ENCODE measurements at places on chromosomes 3 and 15.
A peak's percentile ranks its signal among the peaks of the same experiment; 100 is the strongest.

- no peak for DNase-seq
Measured at GRCh38 chr3:49711489-49711888, 8.0 kb downstream of the AMIGO3 start.

DNA sequence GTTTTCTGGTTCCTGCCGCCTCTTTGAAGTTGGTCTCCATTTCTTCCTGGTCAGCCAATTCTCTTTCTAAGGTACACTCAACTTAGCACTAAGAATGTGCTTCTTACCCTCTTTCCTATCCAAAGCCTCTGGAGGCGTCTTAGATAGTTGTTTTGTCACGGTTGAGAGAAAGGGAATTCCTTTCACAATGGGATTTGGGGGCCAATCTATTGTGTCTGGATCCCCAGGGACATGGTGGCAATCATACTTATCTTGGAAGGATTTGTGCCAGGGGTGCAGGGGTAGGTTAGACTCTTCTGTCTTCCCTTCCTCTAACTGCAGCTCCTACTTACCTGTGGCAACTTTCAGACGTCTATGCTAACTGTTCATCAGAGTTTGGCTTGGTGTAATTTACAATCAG is 287.1 kb downstream of the SOX2 start:
- no peak for DNase-seq

DNA sequence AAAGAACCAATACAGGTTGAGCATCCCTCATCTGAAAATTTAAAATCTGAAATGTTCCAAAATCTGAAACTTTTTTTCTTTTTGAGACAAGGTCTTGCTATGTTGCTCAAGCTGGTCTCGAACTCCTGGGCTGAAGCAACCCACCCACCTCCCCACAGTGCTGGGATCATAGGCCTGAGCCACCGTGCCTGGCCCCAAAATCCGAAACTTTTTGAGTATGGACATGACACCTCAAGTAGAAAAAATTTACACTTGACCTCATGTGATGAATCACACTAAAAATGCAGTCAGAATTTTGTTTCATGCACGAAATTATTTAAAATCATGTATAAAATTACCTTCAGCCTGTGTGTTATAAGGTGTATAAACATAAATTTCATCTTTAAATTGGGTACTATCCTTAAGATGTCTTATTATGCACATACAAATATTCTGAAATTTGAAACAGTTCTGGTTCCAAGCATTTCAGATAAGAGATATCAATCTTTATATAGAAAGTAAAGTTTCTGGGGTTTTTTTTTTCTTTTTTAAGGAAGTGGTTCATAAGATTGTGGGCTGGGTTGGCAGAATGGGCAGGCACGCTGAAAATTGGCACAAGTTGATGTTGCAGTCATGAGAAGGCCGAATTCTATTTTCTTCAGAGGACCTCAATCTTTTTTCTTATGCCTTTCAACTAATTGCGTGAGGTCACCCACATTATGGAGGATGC is 72.5 kb downstream of the SPRED1 start:
- DNase-seq: no peak

DNA sequence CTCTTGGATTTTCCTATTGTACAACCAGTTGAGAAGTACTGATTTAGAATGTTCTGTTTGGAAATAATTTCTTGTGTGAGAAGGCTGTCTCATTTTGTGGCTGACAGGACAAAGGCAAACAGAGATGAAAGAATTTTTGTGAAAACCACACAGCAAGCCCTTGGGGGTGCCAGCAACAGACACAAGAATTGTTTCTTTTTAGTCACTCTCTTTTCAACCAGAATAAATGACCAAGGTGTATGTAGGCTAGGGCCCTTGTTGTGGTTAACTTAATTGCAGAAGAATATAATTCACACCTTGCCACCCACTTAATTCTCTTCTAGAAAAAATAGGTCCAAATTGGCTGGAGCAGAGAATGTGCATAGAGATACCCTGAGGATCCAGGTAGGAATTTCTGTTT is 329.4 kb upstream of the TBC1D5 start:
- no peak for DNase-seq

DNA sequence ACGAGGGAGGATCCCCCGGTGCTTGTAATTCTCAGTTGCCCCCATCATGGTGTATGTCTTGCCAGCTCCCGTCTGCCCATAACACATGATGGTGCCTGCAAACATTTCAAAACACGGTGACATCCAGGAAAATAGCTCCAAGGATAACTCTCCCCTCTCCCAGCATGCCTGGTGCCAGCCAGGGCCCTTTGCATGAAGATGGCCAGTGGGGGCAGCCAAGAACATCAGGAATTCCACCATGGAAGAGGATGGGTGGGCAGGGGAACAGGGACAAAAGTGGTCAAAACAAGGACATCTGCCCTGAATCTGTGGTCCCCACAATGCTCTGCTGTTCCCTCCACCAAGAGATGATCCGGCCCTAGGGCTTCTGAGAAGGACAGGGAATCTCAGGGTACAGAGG is 9.0 kb downstream of the KIF9 start:
- no peak for DNase-seq

- no peak for DNase-seq
Measured at GRCh38 chr15:53872410-53872809, 105.8 kb upstream of the UNC13C start.

DNA sequence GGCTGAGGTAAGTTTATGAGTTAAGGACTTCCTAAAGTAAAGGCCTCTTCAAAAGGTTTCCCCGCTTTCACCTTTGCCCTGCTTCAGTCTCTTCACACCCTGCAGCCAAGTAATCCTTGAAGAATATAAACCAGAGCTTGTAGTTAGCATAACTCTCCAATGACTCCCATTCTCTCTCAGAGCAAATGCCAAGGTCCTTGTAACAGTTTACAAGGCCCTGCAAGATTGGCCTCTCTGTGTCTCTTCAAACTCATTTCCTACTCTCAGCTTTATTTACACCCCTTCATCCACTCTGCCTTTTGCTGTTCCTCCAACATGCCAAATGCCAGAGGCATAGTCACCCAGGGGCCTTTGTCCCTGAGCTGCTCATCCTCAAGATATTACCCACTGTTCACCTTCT is 60.5 kb upstream of the MME start:
- no peak for DNase-seq

DNA sequence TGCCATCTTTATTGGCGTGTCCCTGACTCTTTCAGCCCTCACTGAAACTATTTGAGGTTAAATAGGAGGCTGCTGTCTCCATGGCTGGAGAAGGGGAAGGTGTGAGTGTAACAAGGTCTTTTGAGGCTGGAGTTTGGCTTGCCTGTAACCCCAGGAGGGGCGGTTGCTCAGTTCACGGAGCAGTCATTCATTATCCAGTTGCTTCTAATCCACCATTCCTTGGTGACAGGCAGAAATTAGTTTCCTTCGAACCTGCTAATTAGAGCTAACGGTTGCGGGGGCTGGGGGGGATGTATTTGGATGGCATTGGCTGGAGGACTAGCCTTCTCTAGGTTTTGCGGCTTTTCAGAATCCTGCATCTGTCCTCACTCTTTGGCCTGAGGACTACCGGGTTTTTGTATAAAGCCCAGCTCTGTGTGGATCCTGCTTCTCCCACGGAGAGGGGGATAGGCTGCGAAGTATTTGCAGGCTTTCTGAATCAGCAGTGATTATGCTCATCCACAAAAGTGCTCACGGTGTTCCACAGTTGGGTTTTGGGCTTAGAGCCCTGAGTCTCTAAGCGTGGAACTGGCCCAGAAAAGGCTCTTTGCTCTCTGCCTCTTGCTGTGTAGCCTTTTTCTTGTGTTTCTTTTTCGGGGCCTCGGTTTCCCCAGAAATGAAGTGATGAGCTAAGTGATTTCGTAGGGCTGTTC is 18.6 kb downstream of the FGD5 start:
- no peak for DNase-seq

DNA sequence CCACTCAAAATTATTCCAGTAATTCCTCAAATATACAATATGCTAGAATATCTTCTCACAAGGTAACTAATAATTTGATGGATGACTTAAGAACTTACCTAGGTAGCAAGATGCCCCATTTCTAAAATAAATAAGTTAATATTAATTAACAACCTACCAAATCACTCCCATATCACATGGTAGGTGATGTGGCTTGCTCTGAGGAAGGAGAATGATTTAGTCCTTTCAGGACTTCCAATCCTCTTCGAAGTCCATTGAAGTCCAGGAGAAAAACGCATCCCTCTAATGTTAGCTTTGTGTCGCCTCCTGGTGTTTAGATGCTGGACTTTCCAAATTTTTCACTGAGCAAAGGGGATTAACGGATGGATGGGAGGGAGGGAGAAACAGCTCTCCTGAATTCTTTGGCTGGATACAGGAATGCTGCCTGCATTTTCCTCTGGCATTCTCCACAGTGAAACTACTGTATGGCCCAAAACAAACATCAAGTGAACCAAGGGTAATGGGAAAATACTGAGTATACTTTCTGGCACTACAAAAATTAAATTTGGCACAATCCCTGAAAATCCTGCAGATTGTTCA is 58.6 kb downstream of the PRICKLE2 start:
- peak; percentile 26 for DNase-seq

GRCh38 chr3:158671821-158672214 is 630 bp downstream of the LXN start:
- DNase-seq: no peak

- no peak for DNase-seq
Measured at GRCh38 chr15:35455201-35455600, 90.8 kb downstream of the DPH6 start.

DNA sequence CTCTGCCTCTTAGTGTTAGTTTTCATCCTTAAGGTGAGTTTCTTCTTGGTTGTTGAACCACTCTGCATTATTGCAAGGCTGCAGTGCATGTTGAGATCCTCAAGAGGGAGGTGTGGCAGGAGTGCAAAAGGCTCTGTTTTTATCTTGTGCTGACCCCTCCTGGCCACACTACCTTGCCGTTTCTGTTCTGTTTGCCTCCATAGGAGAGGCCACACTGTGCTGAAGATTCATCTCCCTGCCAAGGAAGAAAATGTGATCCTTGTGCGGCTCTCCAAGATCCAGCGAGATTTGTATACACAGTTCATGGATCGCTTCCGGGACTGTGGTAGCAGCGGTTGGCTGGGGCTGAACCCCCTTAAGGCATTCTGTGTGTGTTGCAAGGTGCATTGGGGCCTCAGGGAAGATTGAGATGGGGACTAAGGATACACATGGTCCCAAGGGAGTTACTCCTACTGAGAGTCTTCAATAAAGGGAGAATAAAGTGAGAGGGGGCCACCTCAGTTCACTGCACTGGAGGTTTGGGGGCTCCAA is 33.0 kb upstream of the TEX264 start:
- peak; percentile 30 for DNase-seq

- peak; percentile 67 for DNase-seq
Measured at GRCh38 chr3:149174901-149175300, 45.5 kb downstream of the HPS3 start.

DNA sequence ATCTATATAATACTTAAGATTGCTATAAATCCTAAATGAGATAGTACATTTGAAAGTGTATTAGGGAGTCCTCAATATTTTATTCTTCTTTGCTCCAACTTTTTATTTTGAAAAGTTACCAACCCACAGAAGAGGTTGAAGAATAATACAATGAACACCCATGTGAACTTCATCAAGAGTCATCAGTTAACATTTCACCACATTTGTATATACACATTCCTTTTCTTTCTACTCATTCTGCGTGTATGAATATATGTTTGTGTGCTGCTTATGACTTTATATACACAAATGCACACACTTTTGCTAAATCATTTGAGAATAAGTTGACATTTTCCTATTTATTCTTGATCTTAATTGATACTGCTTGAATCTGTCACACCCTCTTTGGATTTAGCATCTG is 193.3 kb upstream of the CGNL1 start:
- DNase-seq: no peak

GRCh38 chr3:135965506-135966270 is at the start of gene PPP2R3A:
Gene PPP2R3A, plus strand, starts transcription at chr3:135965728. Its CDS starts 35,771 bp downstream, at chr3:136001499.
- peak; percentile 95 for DNase-seq

DNA sequence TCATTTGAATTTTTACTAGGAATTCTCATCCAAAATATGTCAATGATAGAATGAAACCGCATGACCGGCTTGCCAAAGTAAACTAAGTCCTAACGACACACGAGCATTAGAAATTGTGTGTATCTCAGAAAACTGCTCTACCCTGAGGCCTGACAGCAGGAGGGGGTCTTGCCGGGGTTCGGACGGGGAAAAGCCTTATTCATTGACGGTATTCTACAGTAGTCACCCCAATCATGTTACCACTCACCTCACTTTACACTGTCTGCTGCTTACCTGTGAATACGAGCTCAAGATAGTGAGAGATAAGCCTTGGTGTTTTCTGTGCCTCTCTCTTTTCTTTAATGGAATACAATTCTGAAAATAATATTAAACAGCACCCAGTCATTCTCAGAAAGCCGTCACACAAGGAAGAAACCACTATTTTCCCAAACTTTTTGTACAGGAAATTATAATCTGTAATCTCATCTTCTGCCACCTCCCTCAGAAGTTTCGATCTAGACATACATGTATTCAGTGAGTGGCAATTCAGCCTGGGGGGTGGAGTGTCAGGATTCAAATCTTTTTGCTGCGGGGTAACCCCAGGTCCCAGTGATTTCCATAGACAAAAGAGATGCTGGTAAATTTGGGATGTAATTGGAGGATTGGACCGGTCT is 492 bp upstream of the FAM43A start:
- DNase-seq: no peak

DNA sequence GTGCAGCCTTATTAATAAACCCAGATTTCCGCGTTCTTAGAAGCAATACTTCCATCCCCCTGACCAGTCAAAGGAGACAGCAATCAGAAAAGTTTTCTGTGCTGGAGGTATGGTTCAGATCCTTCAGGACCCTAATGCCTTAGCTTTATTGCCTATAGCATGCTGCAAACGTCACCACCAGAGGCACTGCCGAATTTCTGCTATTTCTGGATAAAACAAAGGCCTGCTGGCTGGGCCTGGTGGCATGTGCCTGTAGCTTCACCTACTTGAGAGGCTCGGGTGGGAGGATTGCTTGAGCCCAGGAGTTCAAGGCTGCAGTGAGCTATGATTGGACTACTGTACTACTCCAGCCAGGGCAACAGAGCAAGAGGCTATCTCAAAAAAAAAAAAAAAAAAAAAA is 407.2 kb downstream of the FOXP1 start:
- DNase-seq: no peak

- no peak for DNase-seq
Measured at GRCh38 chr3:169822983-169823382, 10.3 kb upstream of the LRRC34 start.

GRCh38 chr15:85974348-85974705 is 105.3 kb upstream of the AGBL1 start:
- DNase-seq: no peak

DNA sequence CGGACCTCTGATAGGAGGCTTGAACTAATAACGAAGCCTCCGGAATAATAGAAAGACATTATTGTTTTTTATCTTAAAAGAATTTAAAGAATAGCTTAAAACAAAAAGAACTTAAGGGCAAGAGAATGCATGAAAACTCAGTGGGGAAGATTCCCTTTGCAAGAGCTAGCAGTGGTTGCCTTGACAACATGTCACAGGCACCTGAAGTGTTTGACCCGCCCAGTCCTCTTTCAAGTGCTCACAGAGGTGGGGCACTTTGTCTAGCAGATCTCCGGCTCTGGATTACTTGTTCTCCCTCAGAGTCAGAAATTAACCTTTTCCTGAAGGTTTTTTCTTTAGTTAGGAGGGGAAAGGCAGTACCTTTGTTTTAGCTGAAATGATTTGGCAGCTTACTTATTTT is 37.8 kb downstream of the LARS2 start:
- DNase-seq: no peak

- no peak for DNase-seq
Measured at GRCh38 chr15:64105113-64105704, 9.4 kb downstream of the SNX1 start.

Data from eye (tissue), 1 donor.